ENCODE measurements at places on chromosomes 3 and 15.

DNA sequence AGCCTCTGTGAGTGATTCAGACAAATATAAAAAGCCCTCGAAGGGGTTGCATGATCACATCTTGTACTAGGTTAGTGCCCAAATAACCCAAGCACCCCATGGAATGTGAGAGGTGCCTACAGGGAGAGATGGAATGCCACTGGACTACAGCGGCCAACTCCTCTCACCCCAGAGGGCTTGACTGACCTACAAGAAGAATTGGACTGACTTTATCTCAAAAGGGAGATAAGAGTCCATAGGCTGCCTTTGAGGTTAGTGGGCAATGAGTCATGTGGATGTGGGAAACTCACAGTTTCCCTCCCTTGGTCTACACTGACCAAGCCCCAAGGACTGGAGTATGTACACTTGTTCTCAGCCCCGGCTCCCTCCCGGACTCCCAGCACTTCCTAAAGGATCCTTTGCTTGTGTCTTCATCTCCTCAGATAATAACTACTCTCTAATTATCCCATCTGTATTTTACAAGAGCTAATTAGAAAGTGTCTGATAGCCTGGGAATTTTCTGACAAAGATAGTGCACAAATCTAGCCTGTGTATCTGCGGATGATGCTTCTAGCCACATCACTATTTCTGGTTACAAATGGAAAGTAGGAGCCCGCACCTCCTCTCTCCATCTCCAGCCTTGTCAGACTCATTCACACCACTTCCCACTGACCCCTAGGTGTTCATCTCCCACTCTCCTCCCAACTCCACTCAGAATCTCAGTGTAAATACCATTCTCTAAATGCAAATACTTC lies 547.8 kb upstream of the TBL1XR1 start:
- no peak for DNase-seq

- no peak for DNase-seq
These were observed 35.4 kb upstream of the SUCLG2 start for GRCh38 chr3:67689806-67690205.

GRCh38 chr3:45477041-45477725 lies 88.8 kb downstream of the LARS2 start:
- DNase-seq: no peak

- no peak for DNase-seq
These were observed 14.5 kb downstream of the ZPLD1 start for GRCh38 chr3:102449341-102449740.
